Astrocyte of the spinal cord (primary cell): ENCODE measurements at places on chromosomes 7 and 10.

- peak; percentile 76 for DNase-seq
Measured at GRCh38 chr10:119090968-119091367, 10.4 kb upstream of the EIF3A start.

DNA sequence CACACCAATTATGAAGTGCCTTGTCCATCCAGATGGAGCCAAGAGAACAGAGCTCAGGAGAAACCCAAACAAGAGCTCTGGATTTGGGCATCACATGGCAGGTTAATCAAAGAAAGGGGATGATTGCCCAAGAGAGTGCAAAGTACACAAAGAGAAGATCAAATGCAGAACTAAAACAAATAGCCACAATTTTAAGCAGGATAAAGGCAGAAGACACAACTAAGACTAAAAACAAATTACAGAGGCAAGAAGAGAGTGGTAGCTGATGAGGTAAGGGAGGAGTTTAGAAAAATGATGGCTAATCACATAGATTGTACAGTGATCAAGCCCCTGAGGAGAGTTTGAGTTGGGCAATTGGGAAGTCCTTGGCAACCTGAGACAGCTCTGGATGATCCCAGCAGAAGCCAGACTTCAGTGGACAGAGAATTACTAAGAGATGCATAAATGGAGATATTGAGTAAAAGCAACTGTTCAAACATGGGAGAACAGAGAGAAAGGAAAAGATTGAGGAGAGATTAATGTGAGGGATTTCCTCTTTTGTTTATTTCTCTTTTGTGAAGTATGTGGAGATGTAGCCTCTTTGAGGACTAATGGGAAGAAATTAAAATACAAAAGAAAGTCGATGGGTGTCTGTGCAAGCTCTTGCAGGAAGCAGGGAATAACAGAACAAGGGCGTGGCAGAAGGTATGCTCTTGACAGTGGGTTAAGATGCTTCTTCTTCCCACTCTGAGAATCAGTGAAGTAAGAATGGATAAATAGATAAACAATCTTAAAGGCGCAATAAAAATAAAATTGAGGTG, 101.9 kb downstream of the LRRN3 start:
- no peak for DNase-seq

GRCh38 chr10:133527771-133528271, 658 bp downstream of the CYP2E1 start:
- no peak for DNase-seq

- DNase-seq: no peak
Measured at GRCh38 chr7:139538881-139539635, 15.6 kb downstream of the CLEC2L start.

DNA sequence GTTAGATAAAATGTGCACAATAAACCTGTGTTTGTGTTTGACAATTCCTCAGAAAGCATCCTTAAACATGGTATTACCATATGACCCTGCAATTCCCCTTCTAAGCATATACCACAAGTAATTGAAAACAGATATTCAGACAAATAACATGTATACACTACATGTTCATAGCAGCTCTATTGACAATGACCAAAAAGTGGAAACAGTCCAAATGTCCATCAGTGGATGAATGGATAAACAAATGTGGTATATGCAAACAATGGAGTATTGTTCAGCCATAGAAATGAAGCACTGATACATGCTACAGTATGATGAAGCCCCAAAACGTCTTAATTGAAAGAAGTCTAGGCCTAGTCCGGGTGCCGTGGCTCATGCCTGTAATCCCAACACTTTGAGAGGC, 280.1 kb downstream of the OTUD1 start:
- DNase-seq: no peak

GRCh38 chr7:107007007-107007891, 37.3 kb upstream of the PRKAR2B start:
- no peak for DNase-seq

GRCh38 chr10:77463499-77463898, 174.1 kb downstream of the KCNMA1 start:
- DNase-seq: no peak

GRCh38 chr7:88329532-88330463, 23.1 kb upstream of the STEAP4 start:
- no peak for DNase-seq

DNA sequence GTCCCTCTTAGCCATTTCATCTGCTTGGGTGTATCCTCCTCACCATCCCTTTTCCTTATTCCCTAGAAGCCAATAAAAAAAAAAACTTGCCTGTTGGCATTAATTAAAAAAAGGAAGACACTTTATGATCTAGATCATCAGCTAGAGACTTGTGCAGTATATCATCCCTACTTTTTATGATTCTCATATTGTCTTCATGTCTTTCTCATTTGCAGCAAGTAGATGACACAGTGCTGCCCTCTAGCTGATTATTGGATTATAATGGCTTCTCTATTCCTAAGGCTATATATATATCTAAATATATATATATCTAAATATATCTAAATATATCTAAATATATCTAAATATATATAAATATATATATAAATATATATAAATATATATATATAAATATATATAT, 272.4 kb upstream of the LRGUK start:
- peak; percentile 65 for DNase-seq

- no peak for DNase-seq
Measured at GRCh38 chr10:116809483-116810119, 39.7 kb upstream of the ENO4 start.

DNA sequence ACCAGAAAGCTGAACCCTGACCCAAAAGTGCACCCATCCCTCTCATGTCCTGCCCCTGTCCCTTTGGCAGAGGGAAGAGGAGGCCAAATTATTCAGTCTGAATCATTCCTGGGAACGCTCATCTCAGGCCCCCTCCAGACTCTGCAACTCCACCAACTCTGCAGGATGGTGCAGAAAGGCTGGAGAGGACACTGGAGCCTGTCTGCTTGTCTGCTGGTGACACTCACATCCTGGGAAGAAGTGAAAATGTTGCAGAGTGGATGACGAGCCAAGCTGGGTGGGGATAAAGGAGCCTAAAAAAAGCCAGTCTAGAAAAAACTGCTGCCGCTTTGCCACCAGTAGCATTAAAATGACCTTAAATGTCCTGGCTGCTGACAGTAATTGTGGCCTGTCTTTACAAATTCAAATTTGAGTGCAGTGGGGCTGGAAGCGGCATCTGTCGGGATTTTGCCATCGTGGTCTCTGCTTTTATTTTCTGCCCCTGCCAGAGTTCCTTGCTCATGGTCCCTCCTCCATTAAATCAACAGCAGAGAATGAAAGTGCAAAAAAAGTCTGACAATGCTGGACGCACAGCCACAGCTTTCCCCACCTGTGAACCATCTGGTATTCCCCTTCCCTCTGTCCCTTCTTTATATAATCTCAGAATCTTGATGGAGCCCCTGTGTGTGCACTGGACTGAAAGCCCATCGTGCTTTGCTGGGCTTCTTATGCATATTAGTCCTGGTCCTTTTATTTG, 63.9 kb downstream of the STK17A start:
- DNase-seq: peak; percentile 56

DNA sequence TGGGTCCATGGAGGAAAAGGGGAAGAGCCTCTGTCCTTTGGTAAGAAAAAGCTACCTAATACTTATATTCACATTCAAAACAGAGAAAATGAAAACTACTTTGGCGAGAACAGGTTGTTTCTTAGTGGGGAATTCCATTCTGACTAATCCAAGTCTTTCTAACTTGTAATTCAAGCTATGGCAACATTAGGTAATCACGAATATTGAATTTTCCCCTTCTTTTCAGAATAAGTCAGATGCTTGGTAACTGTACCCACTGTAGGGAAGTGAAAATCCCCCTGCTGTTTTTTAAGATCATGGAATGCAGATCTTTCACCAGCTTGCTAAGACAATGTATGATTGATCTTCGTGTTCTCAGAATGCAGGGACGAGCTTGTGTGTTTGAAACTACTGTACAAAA, 384.4 kb downstream of the TCERG1L start:
- DNase-seq: no peak

DNA sequence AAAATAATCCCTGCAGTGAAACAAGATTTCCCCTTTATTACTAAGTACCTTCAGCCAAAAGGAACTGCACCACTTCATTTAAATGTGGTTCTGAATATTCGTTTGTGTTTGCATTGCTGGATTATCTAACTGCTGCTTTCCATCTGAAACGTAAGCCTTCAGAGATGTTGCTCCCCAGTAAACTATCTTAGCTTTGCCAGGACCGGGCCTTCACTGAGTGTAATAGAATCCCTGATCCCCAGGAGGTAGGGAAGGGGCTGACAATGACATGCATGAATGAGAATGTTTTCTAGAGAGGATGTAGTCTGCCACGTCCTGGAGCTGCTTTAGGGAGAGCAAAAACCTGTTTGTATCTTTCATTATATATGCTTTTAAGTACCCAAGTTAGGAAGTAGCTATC, 19.5 kb upstream of the INSYN2A start:
- DNase-seq: peak; percentile 34

DNA sequence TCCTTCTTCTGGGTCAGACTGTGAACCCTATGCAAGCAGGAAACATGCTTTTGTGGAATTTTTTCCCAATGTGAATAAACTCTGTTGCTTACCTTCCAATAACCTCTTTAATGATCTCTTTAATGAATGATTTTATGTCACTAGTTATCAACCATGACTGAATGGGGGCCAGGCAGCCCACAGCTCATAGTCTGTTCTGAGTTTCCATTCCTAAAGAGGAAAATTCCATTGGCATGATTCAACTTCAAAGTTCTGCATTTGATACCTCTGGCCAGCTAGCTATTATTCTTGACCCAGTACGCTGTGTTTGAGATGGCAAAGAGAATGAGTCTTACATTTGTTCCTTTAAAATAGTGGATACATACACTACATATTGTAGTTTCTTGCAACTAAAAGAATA, 867.8 kb upstream of the CELF2 start:
- no peak for DNase-seq

DNA sequence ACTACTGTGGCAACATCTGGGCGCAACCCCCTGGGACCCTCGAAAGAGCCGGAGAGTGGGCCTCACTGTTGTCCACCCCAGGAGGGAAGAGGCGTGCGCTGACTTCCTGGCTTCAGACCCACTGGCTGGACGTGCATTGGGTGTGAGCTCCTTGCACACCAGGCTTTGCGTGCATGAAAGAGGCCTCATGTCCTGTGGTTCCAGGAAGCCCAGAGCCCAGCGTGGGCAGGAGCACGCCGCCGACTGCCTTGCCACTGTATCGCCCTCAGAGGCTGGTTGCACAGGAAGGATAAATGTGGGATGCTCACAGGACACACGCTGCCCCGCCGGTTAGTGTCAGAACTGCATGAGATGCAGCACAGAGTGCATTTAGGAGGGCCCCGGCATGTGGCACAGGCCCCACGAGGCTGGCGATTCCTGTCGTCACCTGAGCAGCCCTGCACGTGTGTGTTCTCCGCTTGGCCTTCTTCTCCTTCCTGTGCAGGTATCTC, 8.5 kb upstream of the JAKMIP3 start:
- no peak for DNase-seq

GRCh38 chr7:138382862-138383565, 77.0 kb upstream of the TRIM24 start:
- no peak for DNase-seq

- DNase-seq: no peak
Measured at GRCh38 chr10:110408943-110409342, 88.8 kb upstream of the DUSP5 start.

- no peak for DNase-seq
Measured at GRCh38 chr7:44224080-44224973, 23.5 kb downstream of the YKT6 start.

GRCh38 chr10:62736168-62736546, 68.4 kb upstream of the ADO start:
- DNase-seq: no peak

DNA sequence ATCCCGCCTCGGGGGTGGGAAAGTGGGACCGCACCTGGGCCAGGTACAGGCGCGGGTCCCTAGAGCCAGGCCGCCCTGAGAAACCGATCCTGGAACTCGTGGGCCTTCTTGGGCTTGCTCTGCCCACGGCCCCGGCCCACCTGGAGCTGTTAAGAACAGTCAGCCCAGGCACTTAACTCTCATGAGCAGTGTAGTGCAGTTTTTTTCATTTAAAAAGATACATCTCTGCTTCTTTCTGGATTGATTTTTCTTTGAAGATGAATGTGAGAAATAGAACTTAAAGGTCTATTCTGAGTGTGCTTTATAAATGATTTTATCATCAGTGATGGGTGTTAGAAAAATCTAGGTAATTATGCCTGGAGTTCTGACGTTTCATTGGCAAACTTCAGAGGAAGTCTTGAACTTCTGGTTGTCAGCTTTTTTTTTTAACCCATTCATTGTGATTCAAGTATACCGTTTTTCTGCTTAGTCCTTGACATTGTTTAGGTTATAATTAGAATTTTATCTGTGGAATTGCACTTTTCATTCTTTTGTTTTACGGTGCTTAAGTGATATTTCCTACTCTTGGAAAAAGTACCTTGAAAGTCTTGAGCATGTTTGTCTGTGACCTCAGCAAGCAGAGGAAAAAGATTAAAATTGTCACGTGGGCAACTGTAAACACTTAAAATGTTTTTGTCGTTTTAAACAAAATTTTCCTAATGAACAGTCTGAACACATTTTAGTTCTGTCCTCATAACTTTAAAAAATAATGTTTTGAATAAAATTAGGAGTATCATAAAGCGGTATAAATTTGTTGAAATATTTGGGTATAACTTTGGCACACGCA, 906 bp downstream of the CDK1 start:
- DNase-seq: peak; percentile 31

GRCh38 chr10:62652564-62652963, 152.0 kb upstream of the ADO start:
- no peak for DNase-seq

DNA sequence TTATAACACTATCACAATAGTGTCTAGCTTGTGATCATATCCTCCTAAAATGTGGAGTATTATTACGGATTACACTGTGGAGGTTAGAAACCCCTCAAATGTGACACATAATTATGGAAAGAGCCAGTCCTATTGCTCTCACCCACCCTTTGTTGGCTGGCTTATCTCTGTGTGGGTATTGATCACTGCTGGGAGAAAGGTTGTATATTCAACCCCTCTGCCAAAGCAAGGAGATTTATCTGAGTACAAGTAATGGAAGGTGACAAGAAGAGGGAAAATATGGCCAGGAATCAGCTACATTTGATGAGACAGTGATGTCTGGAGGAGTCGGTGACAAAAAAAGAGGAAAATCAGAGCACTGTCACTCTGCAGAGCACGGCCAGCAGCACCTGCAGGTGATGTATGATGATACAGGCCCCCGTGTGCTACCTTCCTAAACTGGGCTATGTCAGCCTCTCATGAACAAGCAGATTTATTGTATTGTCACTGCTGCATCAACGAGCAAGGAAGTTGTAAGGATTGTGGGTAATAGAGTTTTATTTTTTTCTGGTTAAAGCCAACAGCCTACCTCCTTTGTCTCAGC, 235.3 kb downstream of the PHF14 start:
- DNase-seq: no peak

GRCh38 chr10:48740015-48740707, 55.5 kb downstream of the WDFY4 start:
- DNase-seq: no peak

GRCh38 chr7:157017149-157017548, 6.7 kb upstream of the MNX1 start:
- DNase-seq: no peak

GRCh38 chr10:108560488-108560887, 1362.8 kb downstream of the XPNPEP1 start:
- DNase-seq: no peak
